ENCODE measurements at places on chromosomes 11 and 22.
A peak's percentile ranks its signal among the peaks of the same experiment; 100 is the strongest.

DNA sequence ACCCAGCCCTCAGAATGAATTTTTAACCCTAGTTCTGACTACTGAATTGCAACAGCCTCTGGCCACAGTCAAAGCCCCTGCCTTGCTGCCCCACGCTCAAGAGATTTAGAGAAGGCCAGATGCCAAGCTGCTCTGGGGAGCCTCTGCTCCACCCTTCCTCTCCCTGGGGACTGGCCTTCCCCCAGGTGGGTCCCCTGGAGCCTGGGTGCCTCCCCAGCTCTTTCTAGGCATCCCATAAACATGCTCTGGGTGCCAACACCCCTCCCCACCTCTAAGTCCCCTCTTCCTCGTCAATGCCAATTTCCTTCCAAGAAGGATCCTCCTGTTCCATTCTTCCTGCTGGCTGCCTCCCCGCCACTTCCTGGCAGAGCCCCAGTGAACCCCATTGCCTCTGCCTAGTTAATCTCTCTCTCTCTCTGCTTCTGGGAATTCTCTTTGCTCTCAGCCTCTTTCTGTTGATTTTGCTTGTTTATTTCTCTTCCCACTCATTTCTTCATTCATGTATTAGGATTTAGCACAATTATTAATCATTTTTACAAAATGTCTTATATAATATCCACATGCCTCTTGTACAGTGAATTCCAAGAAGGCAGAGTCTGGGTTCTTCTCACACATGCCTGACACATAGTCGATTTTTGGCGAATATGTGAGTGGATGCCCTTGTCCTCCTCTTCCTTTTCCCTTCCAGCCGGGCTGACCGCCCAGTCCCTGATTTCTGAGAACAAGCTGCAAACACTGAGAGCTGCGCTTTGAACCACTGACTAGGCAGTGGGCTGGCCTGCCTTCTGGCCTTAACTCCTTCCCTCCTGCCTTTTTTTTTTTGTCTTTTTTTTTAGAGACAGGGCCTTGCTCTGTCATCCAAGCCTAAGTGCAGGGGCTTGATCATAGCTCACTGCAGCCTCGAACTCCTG, 17.5 kb downstream of the UQCR10 start:
- no peak for DNase-seq

DNA sequence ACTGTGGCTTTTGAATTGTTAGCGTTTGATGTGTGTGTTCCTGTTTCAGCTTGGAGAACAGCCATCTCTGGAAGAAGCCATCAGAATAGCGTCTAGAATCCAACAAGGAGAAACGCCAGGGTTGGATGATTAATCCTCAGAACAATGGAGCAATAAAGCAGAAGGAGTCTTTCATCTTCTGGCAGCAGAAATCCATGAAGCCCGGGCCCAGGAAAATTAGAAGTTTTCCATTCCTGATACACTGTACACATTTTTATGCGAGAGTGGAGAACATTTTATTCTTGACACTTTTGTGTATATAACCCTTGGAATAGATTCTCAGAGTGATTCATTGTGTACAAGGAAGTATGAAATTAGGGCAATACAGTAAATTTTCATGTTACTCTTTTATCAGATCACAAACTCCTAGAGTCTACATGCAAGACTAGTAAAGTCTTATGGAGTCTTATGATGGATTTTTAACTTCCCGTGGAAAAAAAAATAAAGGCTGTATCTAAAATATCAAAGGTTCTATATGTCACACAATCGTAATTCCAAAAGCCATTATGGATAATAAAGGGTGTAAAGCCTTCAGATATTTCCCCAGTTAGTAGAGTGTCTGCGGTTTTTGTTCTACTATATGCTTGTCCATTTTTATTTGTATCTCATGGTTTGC, 45.9 kb upstream of the WEE1 start:
- no peak for DNase-seq

GRCh38 chr11:131600628-131601027, 230.2 kb downstream of the NTM start:
- no peak for DNase-seq

GRCh38 chr11:67436459-67437081, 912 bp downstream of the PTPRCAP start:
- DNase-seq: peak; percentile 81

DNA sequence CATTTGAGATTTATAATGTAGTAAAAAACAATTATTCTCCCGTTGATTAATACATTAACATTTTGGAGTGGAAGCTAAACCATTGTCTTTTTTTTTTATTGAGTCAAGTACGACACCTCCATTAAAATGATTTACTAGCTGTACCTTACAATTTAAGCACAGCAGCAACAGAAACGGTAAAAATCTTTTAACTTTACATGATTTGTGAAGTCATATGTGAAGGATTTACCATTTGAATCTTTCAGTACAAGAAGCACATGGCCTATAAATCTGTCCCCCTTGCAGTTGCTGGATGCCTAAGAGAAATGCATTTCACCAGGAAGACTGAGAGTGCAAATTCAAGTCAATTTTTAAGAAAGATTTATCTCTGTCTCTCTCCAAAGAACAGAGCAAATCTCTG, 324.6 kb downstream of the CADM1 start:
- no peak for DNase-seq

DNA sequence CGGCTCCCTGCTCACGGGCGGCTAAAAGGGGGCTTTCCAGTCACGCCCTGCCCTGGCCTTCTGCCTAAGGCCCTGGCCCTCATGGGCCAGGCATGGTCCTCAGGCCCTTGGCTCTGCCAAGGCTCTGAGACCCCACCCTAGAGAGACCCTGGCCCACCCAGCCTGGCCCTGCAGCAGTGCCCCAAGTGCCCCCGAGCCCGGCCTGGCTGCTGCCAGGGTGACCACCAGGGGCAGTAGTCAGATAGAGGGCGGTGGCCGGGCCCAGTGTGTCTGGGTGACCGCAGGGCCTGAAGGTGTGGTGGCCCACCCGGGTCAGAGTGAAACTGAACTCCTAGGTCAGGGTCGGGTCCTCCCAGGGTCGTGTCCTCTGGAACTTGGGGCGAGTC, 29.4 kb upstream of the CCDC188 start:
- no peak for DNase-seq

DNA sequence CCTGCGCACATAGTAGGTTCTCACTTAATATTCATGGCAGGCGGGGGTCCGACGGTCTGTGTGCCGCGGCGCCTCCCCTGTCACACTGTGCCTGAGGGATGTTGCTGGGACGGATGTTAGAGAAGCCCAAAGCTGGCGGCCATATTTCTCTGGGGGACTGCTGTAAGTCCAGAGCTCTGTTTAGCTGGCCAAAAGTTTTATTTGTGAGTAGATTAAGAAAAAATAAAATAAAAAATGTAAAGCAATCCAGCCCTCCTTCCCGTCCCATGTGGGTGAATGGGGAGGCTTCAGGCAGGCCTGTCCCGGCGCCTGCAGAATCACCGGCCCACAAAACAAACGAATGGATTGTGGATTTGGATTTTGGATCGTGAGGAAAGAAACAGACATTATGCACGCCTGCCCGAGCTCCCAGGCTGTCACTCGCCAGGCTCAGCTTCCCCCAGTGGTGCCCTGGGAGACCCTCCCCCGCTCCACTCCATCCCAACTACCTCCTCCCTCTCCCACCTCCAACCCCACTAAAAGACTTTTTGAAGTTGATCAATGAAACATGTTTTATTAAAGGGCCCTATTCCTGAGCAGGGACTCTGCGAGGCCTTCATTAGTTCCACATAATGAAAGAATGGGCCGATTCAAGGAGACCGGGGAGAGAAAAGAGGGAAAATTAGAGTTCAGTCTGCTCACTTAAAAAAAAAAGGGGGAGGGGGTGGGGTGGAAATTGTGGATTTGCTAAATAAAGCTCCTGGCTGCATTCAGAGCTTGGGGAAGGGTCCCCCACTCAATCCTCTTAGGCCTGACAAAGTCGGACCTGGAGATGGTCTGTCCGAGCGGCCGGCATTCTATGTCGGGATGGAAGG, 20.4 kb upstream of the SCUBE1 start:
- DNase-seq: no peak

DNA sequence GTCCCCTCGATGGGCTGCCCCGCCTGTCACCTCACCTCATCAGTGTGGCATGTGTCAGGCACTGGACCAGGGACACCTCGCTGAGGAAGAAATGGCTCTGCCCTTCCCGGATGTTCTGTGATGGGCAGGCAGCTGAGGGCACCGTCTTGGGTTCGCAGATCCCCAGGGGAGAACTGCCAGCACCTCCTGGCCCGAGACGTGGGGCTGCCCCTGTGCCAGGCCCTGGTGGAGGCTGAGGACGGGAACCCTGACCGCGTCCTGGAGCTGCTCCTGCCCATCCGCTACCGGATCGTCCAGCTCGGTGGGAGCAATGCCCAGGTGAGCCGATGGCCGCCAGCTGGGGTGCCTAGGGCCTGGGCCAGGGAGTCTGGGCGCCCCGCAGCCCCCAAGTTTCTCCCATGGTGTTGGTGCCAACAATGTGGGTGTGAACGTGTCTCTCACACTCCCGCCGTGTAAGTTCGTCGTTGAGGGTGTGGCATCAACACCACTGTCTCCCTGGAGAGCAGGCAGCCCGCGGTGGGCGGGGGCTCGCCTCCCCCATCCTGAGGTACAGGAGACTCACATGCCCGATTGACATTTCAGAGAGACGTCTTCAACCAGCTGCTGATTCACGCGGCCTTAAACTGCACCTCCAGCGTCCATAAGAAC, 7.3 kb upstream of the GTSE1 start:
- DNase-seq: no peak

GRCh38 chr11:92948116-92948515, 21.3 kb upstream of the MTNR1B start:
- DNase-seq: no peak

- DNase-seq: no peak
Measured at GRCh38 chr11:99098258-99098657, 77.5 kb downstream of the CNTN5 start.

GRCh38 chr11:122843281-122844141, 5.2 kb downstream of the CRTAM start:
- peak; percentile 10 for DNase-seq

DNA sequence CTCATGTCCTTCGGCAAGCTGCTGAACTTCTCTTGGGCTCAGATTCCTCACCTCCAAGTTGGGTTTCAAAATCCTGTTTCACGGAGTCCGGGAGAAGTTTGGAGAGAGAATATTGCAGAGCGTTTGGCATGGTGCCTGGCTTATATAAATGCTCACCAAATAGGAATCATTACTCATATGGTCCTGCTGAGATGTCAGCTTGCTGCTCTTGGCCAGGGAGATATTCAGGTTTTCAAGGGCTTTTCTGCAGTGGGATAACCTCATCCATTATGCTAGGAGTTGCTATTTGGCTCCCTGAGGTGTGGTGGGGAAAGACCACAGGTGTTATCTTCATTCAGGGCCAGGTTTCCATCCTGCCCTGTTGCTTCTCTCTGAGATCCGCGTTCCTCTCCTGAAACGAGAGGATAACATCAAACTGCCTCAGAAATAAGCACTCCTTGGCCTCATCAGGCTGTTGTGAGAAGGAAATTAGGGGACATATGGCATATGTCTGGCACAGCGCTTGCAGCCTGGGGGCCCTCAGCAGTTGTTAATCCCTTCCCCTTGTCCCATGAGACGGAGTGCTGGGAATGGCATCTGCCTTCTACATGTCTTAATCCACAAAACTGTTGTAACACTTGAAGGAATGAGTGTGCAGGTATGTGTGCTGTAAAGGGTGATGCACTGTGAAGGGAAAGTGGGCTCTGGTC, 29.9 kb upstream of the ACER3 start:
- no peak for DNase-seq

GRCh38 chr11:69250186-69251056, 43.5 kb upstream of the MYEOV start:
- no peak for DNase-seq

- no peak for DNase-seq
Measured at GRCh38 chr11:131723088-131723487, 352.7 kb downstream of the NTM start.

GRCh38 chr11:34363363-34364084, 5.7 kb upstream of the ABTB2 start:
- DNase-seq: no peak

- no peak for DNase-seq
Measured at GRCh38 chr11:113131036-113131775, 170.0 kb downstream of the NCAM1 start.

DNA sequence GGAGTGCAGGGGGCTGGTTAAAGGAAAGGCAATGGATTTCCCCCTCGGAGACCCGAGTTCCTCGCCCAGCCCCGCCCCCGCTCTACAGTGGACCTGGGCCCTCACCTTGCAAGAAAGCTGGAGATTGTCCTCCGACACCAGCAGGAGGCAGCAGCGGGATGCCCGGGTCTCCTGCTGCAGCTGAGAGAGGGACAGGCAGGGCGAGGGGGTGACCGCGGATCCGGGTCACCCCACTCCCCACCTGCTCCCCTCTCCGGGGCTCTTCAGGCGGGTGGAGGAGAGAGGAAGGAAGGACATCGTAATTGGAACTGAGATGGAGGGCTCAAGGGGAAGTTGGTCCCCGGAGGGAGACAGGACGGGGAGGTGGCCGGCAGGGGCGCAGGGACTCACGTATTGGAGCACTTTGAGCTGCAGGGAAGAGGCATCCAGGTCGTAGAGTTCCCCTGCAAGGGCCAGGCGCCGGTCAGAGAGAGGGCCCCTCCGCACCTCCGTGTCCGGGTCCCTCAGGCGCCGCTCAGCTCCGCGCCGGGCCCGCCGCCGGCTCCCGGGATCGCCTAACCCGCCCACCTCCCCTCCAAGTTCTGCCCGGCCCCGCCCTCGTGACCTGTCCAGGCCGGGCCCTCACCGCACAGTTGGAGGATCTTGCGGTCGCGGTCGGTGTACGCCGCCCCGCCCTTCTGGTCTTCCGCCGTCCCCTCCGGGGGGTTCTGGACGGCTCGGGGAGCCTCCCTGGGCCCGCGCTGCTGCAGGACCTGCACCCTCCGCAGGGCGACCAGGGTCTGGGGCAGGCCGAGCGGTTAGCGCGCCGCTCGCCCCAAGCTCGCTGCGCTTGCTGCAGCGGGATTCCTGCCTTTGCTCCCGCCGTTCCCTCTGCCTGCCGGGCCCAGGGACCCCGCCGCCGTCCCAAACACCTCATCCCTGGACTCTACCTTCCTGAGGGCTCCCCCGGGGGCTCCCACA, 84.1 kb downstream of the PDE2A start:
- peak; percentile 46 for DNase-seq

DNA sequence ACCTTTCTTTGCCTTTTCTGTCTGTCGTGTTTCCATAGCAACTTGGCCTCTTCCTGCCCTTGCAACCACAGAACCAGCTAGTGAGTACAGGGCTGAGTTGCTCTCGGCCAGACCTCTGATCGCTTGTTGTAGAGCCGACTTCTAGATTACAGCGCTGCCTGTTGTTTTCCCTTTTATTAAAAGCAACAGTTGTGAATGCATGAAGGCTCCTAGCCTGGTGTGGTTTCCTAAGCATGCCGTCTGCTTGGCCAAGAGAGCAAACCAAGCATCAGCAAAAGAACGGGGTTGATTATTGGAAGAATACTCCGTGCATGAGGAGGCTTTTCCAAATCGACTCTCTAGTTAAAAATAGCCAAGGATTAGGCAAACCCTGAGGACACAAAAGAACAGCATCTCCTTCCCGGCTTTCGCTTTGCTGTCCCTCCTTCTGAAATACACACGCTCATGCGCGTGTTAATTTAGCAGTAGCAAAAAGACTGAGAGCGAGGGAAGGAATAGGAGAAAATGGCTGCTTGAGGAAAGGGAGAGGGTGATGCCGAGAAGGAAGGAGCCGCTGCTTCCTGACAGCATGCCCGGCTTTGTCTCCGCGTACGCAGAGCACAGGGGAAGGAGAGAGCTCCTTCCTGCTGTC, 71.5 kb upstream of the TTC12 start:
- no peak for DNase-seq

- no peak for DNase-seq
Measured at GRCh38 chr11:88535916-88536547, 198.5 kb upstream of the CTSC start.

GRCh38 chr11:889257-889656, 21.4 kb downstream of the CHID1 start:
- no peak for DNase-seq
